Activated T-cell treated with anti-CD3 and anti-CD28 coated beads, Interleukin-2, amount 50 U/mL, for 1 hour (primary cell): ENCODE measurements at places on chromosomes 3 and 15.

DNA sequence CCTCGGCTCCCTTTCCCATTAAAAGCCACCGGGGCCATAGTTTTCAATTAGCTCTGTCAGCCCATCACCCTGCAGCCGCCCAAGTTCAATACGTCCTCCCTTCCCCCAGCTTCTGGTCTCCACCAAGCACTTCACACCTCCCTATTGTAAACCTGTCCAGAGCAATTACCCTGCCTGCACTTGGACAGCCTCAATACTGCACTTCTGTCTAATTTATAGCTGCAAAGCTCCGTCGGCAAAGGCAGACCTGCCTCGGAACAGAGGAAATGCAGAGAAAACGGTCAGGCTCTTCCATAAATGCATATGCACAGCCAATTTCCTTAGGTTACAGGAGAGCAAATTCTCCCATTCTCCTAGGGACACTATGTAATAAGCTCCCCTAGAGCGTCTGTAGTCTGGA, 21.9 kb downstream of the LRIG1 start:
- DNase-seq: no peak

- no peak for DNase-seq
Observed at GRCh38 chr3:64708456-64708855, 20.7 kb upstream of the ADAMTS9 start.

GRCh38 chr3:8875836-8876235, 87.4 kb downstream of the RAD18 start:
- DNase-seq: no peak

DNA sequence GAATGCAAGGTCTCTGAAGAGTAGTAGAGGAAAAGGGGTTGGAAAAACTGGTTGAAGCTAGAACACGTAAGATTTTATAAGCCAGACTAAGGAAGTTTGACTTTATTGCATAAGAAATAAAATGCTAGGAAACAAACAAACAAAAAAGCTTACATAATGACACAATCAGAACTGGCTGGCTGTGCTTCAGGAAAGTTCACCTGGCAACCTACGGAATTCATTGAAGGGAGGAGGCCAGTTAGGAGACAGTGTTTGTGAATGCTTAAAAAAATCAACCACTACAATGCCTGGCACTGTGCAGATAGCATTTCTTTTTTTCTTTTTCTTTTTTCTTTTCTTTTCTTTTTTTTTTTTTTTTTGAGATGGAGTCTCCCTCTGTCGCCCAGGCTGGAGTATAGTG, 1.9 kb upstream of the ICE2 start:
- DNase-seq: no peak

DNA sequence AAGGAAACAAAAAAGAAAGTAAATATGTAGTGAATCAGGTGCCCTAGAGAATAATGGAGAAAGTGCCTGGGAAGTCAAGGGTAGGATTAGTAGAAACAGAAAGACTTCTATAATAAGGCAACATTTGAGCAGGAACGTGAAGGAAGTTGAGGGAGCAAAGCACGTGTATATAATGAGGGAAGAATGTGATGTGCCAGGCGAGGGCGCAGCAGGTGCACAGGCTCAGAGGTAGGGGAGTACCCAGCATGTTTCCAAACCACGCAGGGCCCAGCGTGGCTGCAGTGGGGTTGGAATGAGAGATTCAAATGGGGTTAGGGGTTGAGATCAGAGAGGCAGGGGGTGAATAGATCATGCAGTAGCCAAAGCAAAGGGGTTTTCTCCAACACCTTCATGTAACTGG, 91.9 kb upstream of the VGLL4 start:
- no peak for DNase-seq

- DNase-seq: no peak
Observed at GRCh38 chr3:88810455-88810854, 297.0 kb upstream of the EPHA3 start.

- DNase-seq: no peak
Observed at GRCh38 chr15:38211249-38211648, 41.4 kb upstream of the SPRED1 start.

GRCh38 chr3:46845397-46845859, 17.8 kb downstream of the MYL3 start:
- no peak for DNase-seq

DNA sequence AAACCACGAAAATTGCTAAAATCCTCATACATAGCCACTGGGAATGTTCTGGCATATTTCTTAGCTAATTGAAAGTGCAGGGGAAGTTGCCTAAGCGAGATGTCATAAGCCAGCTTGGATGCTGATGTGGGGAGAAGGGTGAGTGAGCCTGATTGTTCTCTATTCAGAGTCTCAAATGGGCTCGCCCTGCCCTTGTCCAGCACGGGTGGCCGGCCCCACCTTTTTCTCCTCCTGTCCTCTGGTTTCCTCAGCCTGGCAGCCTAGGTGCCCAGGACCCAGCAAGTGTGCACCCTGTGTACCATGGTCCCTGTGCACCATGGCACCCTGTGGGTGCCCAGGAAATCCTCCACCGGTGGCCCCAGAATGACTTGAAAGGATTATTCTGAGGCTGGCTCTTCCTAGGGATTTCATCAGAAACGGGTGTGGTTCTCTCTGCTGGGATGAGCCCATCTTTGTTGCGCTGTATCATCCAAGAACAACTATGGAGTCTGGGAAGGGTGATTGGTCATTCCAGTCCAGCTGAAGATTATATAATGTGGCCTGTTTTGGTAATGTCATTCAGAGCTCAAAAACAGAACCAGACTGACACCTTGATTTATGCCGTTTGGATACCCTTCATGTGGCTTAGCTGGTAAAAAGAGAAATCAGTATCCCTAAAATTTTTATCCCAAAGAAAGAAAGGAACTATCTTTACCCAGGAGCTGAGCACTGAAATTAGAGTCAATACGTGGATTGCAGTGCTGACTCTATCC, 150.8 kb upstream of the BHLHE40 start:
- DNase-seq: no peak

DNA sequence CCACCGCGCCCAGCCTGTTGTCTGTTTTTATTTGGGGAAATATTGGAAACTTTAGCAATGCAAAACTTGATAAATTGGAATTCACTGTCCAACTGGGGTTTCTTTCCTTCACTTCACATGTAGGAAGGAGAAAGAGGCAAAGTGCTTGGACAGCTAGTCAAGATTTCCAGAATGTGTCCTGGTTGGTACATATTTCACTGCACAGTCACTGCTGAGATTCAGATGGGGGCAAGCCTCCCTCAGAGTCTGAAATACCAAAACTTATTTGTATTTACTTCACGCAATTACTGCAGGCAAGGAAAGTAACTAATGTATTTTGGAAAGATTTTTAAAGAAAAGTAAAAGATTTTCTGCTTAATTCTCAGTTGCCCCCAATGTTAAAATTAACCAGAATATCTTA, 21.0 kb downstream of the LRRC31 start:
- DNase-seq: no peak

- DNase-seq: no peak
Observed at GRCh38 chr15:81281766-81282605, 42.0 kb downstream of the STARD5 start.

GRCh38 chr3:184322731-184323487, 8.5 kb downstream of the EIF4G1 start:
- no peak for DNase-seq

GRCh38 chr15:48462688-48463087, 131.5 kb downstream of the DUT start:
- no peak for DNase-seq

DNA sequence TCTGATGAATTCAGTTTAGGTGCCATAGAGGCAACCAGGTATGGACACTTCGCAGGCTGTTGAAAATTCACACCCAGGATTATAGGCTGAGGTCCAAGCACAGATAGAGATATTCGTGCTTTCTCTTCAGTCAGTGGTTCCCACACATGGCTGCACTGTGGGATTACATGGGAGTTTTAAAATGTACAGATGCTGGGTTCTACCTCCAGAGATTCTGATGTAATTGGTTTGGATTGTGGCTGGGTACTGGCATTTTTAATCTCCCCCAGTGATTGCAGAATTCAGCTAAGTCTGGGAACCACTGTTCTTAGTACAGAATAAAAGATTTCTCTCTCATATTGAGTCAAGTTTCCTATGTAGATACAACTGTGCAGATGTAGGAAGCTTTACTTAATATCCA, 91.6 kb downstream of the FOXB1 start:
- no peak for DNase-seq

DNA sequence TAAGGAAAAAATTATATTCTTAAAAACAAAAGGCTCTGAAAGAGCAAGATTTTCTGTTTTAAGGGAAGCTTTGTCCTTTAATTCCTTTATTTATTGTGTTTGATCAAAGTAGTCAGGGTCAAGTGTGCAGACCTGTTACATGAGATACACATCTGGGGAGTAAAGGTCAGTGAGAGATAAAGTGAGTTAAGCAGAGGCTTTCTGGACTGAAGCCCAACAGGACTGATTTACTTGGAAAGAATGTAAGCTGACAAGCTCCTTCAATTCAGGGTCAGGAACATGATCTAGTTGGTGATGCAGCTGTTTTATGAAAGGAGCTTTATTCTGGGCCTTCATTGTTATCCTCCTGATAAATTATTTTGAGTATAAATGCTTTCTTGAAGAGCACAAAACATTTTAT, 20.7 kb upstream of the OTOL1 start:
- DNase-seq: no peak

- no peak for DNase-seq
Observed at GRCh38 chr3:15207836-15208504, 1.9 kb downstream of the CAPN7 start.

- DNase-seq: no peak
Observed at GRCh38 chr3:172557515-172558220, 34.4 kb upstream of the TNFSF10 start.

DNA sequence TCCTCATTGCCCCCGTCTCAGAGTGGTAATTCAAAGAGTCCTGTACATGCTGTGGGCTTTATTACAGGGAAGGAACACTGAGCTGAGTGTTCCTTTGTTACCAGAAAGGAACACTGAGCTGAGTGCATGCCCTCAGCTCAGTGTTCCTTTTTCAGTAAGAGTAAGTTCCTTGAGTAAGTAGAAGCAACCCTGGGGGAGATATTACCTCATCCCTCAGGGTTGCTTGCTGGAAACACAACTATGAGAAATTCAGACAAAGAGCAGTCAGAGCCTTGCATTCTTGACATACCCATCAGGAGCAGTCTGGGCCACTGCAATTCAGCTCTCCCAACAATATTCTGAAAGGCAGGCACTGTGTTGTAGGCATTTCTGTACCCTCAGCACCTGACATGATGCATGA, 17.0 kb downstream of the CHRM5 start:
- DNase-seq: no peak

DNA sequence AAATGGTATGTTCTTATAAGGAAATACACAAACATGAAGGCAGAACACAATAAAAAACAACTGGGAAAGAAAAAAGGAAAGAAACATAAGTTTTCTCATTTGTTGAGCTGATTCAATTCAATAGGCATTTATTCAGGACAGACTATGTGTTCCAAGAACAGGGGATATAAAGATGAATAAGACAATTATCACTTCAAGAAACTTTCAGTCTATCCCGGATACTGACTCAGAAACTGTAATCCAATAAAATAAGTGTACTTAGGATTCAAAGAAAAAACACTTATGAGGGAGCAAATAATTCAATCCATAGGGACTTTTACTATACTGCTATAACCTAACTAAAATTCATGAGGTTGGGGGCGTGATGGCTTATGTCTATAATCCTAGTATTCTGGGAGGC, 3.5 kb upstream of the POPDC2 start:
- DNase-seq: no peak

DNA sequence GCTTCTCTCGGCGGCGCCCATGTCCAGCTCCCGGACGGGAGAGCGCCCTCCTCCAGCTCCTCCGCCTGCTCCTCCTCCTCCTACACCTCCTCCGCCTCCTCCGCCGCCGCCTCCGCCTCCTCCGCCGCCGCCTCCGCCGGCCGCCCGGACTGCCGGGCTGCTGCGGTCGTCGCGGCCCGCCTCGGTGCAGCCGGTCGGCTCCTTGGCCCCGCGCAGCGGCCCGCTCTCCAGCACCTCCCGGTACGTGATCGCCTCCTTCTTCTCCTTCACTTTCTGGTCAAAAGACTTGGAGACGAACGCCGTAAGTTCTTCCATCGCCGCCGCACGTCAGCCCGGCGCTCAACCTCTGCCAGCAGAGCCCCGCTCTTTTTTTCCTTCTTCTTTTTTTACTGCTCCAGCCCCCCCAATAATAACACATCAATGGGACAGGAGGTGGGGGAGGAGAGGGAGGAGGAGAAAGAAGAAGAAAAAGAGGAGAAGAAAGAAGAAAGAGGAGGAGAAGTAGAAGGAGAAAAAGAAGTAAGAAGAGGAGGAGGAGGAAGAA, 438 bp downstream of the SHOX2 start:
- peak; percentile 46 for DNase-seq

GRCh38 chr3:124714223-124714853, 15.9 kb upstream of the UMPS start:
- DNase-seq: no peak

DNA sequence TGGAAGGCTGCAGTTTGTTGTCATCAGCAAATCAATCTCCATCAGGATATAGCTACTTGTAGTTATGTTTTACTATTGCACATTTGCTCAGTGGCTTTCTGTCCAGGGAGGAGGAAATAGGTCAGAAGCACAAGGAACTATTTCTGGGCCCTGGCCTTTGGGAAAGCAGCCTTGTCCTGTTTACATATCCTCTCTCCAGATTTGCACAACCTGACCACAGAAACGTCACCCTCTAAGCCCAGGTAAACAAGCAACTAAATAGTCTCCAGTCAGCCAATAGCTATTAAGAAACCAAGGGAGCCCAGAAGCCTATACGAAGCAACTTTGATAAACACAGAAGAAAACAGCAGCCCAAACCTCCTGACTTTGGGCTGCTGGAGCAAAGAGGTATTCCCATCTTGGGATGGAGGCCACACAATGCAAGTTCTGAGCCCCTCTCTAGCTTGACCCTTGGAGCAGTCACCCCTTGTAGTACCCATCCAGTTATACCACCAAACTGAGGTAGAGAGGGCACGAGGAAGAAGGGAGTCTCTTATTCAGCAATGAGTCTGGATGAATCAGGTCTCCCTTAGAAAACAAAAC, 2.3 kb upstream of the FEM1B start:
- no peak for DNase-seq

DNA sequence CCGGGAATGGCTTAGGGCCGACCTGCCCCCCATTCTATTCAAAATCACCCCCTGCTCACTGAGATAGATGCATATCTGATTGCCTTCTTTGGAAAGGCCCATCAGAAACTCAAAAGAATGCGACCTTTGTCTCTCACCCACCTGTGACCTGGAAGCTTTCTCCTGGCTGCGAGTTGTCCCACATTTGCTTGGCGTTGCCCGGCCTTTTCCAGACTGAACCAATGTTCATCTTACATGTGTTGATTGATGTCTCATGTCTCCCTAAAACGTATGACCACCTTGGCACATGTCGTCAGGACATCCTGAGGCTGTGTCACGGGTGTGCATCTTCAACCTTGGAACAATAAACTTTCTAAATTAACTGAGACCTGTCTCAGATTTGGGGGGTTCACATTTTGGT, 3.4 kb upstream of the MUC20 start:
- no peak for DNase-seq

- peak; percentile 54 for DNase-seq
Observed at GRCh38 chr3:50205413-50206276, 574 bp downstream of the SLC38A3 start.

GRCh38 chr3:108234387-108234957, 12.2 kb upstream of the IFT57 start:
- no peak for DNase-seq

- DNase-seq: no peak
Observed at GRCh38 chr3:87088430-87088992, 97.6 kb upstream of the VGLL3 start.

- no peak for DNase-seq
Observed at GRCh38 chr3:77871436-77871835, 831.5 kb downstream of the ROBO2 start.

GRCh38 chr15:91409387-91409786, 309.3 kb downstream of the SV2B start:
- no peak for DNase-seq

GRCh38 chr3:172329070-172329469, 119.2 kb downstream of the GHSR start:
- no peak for DNase-seq

GRCh38 chr15:93359425-93360131, 270.6 kb upstream of the RGMA start:
- DNase-seq: no peak
